Epithelial cell of prostate (primary cell): ENCODE measurements at places on chromosomes 2 and 18.

- DNase-seq = no peak
These were observed 83.0 kb downstream of the STPG4 start for GRCh38 chr2:47072018-47072691.

GRCh38 chr2:178899656-178900055, 92.4 kb upstream of the TTN start:
- no peak for DNase-seq

GRCh38 chr2:29010946-29011345, 29.8 kb downstream of the TOGARAM2 start:
- no peak for DNase-seq

DNA sequence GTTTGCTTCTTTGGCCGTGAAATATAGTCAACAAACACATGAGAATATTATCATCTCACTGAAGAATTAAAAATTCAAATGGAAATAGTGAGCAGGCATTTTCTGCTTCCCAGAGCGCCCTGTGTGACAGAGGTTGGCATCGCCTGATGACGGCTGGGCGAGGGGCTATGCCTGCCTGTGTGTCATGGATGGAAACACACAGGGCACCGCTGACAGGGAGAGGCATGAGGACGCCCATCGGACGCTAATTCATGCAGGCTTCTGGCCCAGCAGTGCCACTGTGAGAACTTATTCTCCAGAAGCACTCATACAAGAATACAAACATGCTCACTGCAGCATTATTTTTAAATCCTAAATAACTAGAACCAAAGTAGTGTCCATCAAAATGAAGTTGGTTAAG, 61.4 kb upstream of the OTOS start:
- DNase-seq = no peak

DNA sequence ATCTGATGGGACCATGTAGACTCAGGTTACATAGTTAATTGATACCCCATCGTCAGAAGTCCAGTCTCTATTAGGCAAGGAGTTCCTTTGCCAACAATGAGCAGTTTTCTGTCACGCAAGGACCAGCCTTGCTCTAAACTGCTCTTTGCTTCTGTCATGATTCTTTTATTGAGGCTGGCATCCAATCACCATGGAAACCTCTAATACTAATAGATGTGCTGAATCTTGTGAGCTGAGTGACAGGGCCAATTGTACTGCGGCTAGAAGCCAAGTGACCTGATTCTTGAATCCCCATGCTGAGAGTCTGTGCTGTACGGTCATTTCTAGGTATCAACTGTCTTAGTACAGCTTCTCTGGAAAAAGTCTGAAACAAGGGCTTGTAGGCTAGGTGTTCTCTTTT, 395.6 kb downstream of the RND3 start:
- DNase-seq = no peak

DNA sequence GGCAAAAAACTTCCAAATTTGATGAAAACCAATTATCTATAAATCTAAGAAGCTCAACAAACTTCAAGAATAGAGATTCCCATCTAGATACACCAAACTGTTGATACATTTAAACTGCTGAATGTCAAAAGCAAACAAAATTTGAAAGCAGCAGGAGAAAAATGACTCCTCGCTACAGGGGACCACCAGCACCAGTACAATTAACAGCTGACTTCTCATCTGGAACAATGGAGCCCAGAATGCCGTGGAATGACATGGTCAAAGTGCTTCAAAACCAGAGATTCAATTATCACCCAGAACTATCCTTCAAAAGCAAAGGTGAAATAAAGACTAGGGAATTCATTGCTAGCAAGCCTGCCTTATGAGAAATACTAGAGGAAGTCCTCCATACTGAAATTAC, 11.6 kb downstream of the SRSF7 start:
- no peak for DNase-seq

- no peak for DNase-seq
These were observed 11.9 kb downstream of the ACKR3 start for GRCh38 chr2:236581546-236581945.

DNA sequence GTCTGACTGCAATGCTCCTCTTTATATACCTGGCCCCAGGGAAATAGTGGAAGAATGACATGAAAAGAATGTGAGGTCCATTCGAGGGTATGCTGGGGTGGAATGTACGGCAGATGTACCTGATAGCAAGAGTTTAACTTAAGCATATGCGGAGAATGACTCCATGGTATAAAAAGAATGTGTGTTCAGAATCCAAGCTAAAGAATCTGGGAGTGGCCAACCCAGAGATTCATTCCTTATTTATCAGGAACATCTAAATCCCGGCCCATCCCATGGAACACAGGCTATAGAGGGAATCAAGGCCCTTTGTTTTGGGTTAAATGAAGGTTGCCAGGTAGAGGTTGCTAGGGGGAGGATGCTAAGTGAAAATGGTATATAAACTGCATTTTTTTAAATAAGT, 150.0 kb downstream of the ZNF385B start:
- no peak for DNase-seq

GRCh38 chr2:62144689-62145477, 51.0 kb upstream of the B3GNT2 start:
- no peak for DNase-seq

GRCh38 chr2:137924019-137924418, 40.3 kb upstream of the HNMT start:
- DNase-seq = no peak

GRCh38 chr2:165795011-165795410, 964 bp upstream of the GALNT3 start:
- DNase-seq = peak; percentile 46

DNA sequence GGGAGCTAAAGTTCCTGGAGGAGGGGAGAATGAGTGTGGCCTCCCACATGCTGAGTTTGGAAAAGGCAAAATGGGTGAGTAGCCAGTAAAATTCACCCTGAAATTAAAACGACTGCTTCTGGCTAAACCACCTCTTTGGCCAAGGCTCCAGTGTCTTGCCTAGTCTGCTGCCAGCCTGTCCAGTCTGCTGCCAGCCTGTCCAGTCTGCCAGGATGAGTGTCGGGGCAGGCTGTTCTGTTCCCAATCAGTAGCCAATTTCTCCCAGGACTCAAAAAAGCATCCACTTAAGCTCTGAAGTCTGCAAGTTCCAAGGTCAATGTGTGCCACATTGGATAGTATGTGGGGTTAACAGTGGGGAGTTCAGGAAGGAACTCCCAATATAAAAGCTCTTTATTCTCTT, 134.6 kb upstream of the KLHL29 start:
- no peak for DNase-seq
